ENCODE measurements at places on chromosomes 6 and 20. TPM values are rescaled to one million over a fixed set of nuclear protein-coding genes. Genes with fewer than 3 reads are reported as not detected.

GRCh38 chr6:89385156-89385667 is 26.9 kb downstream of the RRAGD start:
- no peak overlapping the region for H3K4me3 ChIP-seq
- H3K27me3 ChIP-seq = peaks cover 18% of the 10 kb centered on the region
- DNase-seq = no peak
- peaks cover 12% of the 10 kb centered on the region for H3K4me1 ChIP-seq
- H3K36me3 ChIP-seq = no peaks in the 10 kb centered on the region

DNA sequence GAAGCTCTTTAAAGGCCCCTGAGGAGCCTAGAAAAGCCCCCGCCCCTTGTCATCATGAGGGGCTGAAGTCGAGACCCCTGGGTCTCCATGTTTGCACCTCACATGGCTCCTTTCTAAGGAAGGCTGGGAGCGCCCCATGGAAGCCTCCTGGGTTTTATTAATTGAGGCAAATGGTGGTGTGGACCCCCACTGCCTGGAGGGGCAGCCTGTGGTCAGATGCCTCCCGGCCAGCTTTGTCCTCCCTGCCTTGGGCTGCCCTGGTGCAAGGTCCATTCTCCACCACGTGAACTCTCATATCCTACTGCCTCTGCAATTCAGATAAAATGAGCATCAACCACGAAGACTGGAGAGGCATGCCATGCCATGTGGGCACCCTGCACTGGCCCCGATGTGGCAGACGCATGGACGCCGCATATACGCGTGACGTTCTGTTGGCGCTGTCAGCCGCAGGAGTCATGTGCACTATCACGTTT is 295.5 kb downstream of the TAF4 start:
- no peak overlapping the region for H3K27ac ChIP-seq
- no peak for DNase-seq
- no peaks in the 10 kb centered on the region for H3K27me3 ChIP-seq
- H3K36me3 ChIP-seq = no peaks in the 10 kb centered on the region
- no peak overlapping the region for H3K4me3 ChIP-seq
- no peaks in the 10 kb centered on the region for H3K4me1 ChIP-seq

- H3K4me3 ChIP-seq = peak overlapping the region; percentile 85
- H3K4me1 ChIP-seq = peaks cover 23% of the 10 kb centered on the region
- H3K36me3 ChIP-seq = no peaks in the 10 kb centered on the region
- no peaks in the 10 kb centered on the region for H3K27me3 ChIP-seq
- H3K27ac ChIP-seq = peak overlapping the region; percentile 94
Measured at GRCh38 chr6:83193747-83194566, 800 bp downstream of the RWDD2A start.

- peaks cover 4% of the 10 kb centered on the region for H3K27me3 ChIP-seq
- no peak for DNase-seq
- no peak overlapping the region for H3K27ac ChIP-seq
- H3K36me3 ChIP-seq = no peaks in the 10 kb centered on the region
Measured at GRCh38 chr20:53212018-53212417, 239.9 kb downstream of the TSHZ2 start.

GRCh38 chr6:156948277-156948676 is 171.1 kb downstream of the ARID1B start:
- no peaks in the 10 kb centered on the region for H3K27me3 ChIP-seq
- no peak for DNase-seq
- no peaks in the 10 kb centered on the region for H3K36me3 ChIP-seq

DNA sequence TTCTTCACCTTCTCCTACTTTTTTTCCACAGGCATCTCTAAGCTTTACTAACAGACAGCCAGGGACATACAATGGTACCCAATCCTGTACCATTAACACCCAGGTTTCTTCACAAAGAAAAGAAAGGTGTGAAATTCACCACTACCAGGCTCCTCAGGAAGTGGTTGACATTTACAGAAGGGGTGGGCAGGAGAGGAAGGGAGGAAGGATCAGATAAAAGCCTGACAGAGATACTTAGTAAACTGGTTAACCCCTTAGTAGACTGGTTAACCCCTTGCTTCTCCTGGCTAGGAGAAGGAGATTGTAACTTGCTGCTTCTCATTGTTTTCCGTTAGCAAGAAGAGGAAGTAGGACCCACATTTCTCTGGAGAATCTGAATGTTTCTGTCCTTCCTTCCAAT is 7.2 kb downstream of the SAMD3 start:
- peaks cover 6% of the 10 kb centered on the region for H3K4me1 ChIP-seq
- H3K27ac ChIP-seq = no peak overlapping the region
- no peak overlapping the region for H3K4me3 ChIP-seq
- H3K27me3 ChIP-seq = no peaks in the 10 kb centered on the region
- no peaks in the 10 kb centered on the region for H3K36me3 ChIP-seq
- no peak for DNase-seq

DNA sequence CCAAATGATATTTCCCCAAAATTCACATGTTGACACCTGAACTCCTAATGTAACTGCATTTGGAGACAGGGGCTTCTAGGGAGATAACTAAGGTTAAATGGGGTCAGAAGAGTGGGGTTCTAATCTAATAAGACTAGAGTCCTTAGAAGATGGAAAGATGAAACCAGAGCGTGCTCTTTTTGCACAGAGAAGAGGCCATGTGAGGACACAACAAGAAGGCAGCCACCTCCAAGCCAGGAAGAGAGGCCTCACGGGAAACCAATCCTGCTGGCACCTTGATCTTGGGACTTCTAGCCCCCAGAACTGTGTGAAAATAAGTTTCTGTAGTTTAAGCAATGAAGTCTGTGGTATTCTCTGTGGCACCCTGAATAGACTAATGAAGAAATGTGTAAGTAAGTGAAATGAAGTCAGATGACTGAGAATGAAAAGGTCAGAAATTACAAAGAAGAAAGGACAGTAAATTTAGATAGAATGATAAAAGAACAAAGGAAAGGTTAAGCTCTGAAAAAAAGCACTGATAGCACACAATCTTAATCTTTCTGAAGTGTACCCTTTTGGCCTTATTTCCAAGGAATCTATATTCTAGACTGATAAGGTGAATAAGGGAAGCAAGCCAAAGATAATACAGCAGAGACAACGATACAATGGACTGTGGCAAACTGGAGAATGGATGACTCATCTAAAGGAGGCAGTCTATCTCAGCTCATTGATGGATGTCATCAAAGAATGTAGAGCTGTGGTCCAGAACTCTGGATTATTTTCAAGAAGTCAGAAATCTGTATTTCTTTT is 110.4 kb downstream of the MYB start:
- H3K27ac ChIP-seq = no peak overlapping the region
- H3K4me3 ChIP-seq = no peak overlapping the region
- H3K27me3 ChIP-seq = no peaks in the 10 kb centered on the region
- peaks cover 5% of the 10 kb centered on the region for H3K4me1 ChIP-seq

DNA sequence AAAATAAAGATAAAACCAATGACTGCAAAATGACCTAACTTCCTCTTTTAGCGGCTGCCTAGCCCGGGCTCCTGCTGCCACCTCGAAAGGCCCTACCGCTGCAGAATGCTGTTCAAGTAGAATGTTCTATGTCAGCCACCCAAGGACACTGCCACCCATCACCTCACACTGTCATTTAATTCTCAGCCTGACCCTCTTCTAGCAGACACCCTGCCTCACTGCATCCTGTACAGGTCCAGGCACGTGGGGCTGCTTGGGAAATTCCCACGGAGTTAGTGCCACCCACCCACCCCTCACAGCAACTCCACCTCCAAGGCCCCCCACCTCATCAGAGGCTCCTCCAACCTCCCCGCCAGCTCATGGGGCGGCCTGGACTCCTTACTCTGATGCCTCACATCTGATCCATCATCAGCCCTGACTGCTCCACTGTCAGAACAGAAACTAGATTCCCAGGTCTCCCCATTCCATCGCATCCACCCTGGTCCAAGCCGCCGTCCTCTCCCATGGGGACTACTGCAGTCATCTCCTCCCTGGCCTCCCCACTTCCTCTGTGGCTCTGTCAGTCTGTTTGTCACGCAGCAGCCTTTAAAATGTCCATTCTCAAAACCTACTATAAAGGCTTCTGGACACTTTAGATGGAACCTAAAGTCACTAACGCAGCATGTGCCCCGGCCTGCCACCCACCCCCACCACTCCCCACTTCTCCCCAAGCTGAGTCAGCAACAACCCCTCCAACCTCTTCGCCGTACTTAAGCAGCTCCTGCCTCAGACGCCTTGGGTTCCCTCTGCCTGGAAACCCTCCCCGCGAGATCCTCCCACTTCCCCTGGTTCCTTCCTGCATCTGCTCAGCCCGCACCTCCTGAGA is 17.0 kb downstream of the NFATC2 start:
- H3K36me3 ChIP-seq = peaks cover 21% of the 10 kb centered on the region
- DNase-seq = peak; percentile 69
- peaks cover 46% of the 10 kb centered on the region for H3K4me1 ChIP-seq
- H3K27me3 ChIP-seq = no peaks in the 10 kb centered on the region
- no peak overlapping the region for H3K4me3 ChIP-seq
- H3K27ac ChIP-seq = peak overlapping the region; percentile 70

DNA sequence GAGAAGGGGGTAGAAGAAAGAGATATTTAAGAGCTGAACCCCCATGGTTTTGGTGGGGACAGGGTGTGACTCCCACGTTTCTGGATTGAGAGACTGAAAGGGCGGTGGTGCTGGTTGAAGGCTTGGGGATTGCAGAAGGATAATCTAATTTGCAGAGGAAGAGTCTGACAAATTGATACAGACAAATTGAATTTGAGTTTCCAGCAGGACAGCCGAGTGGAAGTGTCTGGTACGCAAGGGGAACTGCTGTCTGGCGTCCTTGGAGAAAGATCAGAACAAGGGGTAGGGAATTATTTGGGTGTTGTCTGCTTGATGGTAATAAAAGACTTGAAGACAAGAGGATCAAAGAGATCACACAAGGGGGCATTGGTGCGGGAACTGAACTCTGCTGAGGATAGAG is 40.5 kb upstream of the MDGA1 start:
- peaks cover 16% of the 10 kb centered on the region for H3K27me3 ChIP-seq
- H3K4me1 ChIP-seq = no peaks in the 10 kb centered on the region
- no peak for DNase-seq
- H3K36me3 ChIP-seq = no peaks in the 10 kb centered on the region
- H3K27ac ChIP-seq = no peak overlapping the region

DNA sequence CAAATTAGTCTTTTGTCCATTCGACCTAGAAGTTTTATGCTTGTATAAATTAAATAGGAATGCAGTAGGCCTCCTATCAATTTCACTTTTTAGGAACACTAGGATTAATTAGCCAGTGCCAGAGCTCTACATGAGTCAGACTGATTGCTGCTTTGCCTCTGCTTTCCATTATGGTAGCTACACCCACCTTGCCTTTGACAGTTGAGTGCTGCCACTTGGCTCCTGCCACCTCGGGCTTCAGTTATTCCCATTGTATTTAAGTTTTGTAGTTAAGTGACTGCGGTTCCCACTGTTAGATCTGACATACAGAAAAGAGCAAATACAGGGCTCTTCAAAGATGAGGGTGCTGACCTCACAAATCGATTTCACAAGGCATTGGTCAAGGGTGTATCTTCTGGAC is 16.6 kb upstream of the WFDC12 start:
- H3K36me3 ChIP-seq = no peaks in the 10 kb centered on the region
- no peak overlapping the region for H3K27ac ChIP-seq
- no peak overlapping the region for H3K4me3 ChIP-seq
- no peaks in the 10 kb centered on the region for H3K27me3 ChIP-seq

DNA sequence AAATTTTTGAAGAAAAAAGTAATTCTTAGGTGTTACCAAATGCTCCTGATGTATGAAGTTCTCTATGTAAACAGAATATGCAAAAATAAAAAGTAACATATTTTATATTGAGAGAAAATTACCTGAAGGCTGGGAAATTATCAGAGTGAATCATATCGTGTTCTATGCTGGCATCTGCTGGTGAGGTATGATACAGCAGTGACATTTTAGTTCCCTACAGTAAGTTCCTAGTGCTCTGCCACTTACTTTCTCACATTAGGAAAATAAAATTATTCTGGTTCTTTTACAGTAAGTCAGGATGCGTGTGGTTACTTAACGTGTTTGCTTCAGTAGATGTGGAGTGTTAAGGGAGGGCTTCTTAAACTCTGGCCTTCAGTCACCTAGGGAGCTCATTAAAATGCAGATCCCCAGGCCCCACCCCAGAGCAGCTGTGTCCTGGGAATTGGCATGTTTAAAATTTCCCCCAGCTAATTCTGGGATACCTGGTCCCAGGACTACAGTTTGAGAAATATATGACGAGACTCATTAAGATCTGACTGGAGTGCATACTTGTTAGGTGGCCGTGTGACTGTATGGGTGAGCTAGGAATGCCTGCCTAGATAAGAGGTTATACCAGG is 3.2 kb downstream of the ACTR5 start:
- H3K4me1 ChIP-seq = peaks cover 17% of the 10 kb centered on the region
- no peaks in the 10 kb centered on the region for H3K36me3 ChIP-seq
- no peaks in the 10 kb centered on the region for H3K27me3 ChIP-seq
- H3K27ac ChIP-seq = no peak overlapping the region

GRCh38 chr20:62896526-62896925 is 29.8 kb downstream of the DIDO1 start:
- peaks cover 48% of the 10 kb centered on the region for H3K36me3 ChIP-seq
- DNase-seq = no peak
- H3K27ac ChIP-seq = no peak overlapping the region
- H3K4me1 ChIP-seq = peaks cover 20% of the 10 kb centered on the region
- no peak overlapping the region for H3K4me3 ChIP-seq

GRCh38 chr20:17856837-17857605 is 111.6 kb downstream of the SNX5 start:
- H3K4me1 ChIP-seq = peaks cover 76% of the 10 kb centered on the region
- H3K4me3 ChIP-seq = peak overlapping the region; percentile 8
- no peak for DNase-seq
- no peaks in the 10 kb centered on the region for H3K36me3 ChIP-seq

DNA sequence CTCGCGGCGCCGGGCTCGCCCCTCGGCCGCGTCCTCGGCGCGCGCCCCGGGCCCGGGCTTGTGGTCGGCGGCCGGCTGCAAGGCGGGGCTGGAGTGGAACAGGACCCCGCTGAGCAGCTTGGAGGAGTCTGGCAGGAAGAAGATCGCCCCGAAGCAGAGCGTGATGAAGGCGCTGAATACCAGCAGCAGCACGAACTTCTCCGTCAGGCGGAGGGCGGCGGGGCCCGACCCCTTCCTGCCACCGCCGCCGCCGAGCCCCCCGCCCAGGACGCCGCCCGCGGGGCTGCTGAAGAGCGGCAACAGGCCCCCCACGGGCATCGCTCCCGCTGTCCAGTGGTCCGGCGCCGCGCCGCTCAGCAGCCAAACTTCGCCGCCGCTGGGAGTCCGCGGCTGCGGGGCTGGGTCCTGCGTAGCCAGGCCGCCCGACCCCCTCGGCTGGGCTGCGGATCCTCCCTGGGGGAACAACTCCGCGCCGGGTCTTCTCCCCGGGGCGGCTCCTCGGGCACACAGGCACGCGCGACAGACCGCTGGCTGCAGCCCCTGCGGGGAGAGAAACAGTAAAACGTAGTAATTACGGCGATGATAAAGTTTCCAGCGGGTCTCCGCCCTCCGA is 707 bp downstream of the MAN1A1 start:
- no peaks in the 10 kb centered on the region for H3K36me3 ChIP-seq
- no peaks in the 10 kb centered on the region for H3K27me3 ChIP-seq
- peak overlapping the region; percentile 58 for H3K27ac ChIP-seq
- DNase-seq = peak; percentile 54

CRISP3 gene
- polyA plus RNA-seq = not detected

PREP gene
- polyA plus RNA-seq = 12.7 TPM

C6orf15 gene
- polyA plus RNA-seq = not detected

RHAG gene
- polyA plus RNA-seq = not detected

LRRC73 gene
- not detected for polyA plus RNA-seq

POLR1C gene
- 21.4 TPM for polyA plus RNA-seq

MUC21 gene
- not detected for polyA plus RNA-seq

UNC5CL gene
- 4.5 TPM for polyA plus RNA-seq

RBBP8NL gene
- not detected for polyA plus RNA-seq

EIF6 gene
- 54.2 TPM for polyA plus RNA-seq

Data from B cell (primary cell).